ENCODE measurements at places on chromosomes 2 and 18.

DNA sequence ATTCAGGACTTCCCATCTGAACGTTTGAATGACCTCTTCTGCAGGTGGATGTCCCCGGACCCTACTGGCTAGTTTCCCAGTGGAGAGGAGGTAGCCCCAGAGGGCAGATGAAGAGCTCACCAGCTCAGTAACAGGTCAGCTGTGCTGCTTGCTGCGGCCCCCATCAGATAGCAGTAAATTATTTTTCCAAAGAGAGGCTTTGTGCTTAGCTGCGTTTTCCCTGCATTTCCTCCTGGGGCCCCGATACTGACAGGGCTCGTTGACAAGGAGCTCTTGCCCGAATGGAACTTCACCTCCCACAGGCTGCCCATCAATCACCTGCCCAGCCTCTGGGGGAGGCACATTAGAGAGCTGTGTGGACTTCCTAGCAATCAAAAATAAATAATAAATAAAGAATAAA is 185.8 kb downstream of the DOK6 start:
- DNase-seq, result no peak

DNA sequence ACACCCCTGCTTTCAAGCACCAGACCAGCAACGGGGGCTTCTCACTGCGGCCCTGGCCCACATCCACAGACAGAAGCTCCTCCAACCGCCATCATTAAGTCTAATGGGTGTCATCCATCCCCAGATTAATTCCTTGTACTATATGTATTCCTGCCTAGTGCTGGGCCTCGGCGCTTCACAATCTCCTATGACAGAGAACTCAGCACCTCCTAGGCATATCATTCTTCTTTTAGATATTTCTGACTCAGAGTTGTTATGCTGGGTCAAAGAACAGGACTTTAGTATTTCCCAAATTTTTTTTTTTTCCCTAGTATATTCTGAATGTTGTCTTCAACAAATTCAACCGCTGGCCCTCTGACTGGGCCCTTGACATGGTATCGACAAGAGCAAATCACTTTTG is 83.2 kb upstream of the TFCP2L1 start:
- DNase-seq, result no peak

- no peak for DNase-seq
Observed at GRCh38 chr2:12076810-12077209, 330.4 kb downstream of the LPIN1 start.

- no peak for DNase-seq
Observed at GRCh38 chr2:235977445-235977844, 190.7 kb downstream of the GBX2 start.

- no peak for DNase-seq
Observed at GRCh38 chr18:31723990-31724711, 36.5 kb downstream of the SLC25A52 start.

DNA sequence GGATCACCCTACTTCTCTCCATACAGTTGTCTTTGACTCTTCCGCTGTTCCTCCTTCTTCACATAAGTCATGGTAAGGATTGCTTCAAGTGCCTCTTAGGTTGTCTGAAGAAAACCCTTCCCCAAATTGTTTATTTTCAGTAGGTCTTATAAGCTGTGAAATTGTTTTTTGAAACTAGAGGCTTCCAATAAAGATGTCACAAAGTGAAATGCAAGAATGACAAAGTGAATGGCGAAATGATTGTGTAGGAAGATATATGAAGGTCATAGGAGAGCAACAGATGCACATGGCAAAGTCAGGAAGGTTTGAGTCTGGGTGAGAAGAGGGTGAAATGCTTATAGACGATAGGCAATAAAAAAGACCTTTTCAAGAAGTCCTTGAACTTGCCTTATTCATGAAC is 548.8 kb downstream of the PARD3B start:
- DNase-seq, result no peak

- peak; percentile 38 for DNase-seq
Observed at GRCh38 chr2:241271706-241272302, 43.7 kb downstream of the HDLBP start.

DNA sequence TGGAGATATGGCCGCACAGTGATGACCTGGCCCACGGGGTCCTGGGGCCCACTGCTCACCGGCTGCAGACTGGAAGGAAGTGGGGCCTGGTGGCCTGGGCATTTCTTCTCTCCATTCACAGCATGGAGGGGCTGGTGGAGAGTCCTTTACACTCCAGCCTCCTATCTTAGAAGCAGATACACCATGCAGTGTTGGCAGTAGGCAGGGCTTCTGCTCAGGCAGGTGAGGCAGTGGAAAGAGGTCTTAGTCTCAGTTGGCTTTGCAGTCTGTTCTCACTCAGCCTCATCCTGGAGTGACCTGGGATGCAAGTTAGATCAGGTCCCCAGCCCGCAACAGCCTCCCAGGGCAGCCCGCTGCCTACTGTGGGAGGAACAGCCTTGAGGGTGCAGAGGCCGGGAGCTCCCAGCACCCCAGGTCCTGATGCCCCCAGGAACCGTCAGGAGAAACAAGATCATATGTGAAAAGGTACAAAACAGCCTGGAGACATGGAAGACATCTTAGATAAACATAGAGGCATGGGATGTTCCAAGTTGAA is 45.8 kb upstream of the OTOS start:
- DNase-seq, result no peak

- DNase-seq, result no peak
Observed at GRCh38 chr2:19140463-19141208, 217.8 kb downstream of the OSR1 start.

DNA sequence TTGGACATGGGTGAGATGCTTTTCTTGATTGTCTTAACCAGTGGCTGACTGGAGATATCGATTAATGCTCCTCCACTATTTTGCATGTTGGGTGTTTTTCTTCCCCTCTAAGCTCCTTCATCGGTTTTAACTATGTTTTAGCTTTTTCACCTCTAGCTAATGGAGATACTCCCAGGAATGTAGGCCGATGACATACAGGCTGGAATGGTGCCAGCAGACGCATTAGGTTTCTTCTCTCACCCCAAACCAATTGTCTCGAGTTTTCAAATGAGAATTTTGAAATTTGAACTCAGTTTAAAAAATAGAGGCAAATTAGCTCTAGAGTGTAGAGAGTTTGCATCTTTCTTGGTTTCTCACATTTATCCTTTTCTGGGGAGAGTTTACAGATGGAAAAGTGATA is 247.6 kb downstream of the RPRM start:
- no peak for DNase-seq

DNA sequence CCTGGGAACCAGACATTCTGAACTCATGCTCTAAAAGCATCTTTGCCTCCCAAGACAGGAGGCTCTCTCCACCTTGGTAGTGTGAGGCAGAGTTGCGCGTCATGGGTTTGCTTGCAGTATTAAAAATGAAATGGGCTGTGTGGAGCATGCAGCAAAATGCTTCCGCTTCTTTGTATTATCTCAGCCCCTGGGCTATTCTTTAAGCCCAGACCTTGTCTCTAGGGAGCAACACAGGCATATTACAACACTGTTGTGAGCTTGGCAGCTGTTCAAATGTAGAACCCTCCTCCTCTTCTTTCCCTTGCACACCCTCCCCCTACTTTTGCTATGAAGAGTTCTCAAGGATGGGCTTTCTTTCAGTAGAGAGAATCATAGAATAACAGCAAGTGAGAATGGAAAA is 185.1 kb upstream of the LHCGR start:
- no peak for DNase-seq

DNA sequence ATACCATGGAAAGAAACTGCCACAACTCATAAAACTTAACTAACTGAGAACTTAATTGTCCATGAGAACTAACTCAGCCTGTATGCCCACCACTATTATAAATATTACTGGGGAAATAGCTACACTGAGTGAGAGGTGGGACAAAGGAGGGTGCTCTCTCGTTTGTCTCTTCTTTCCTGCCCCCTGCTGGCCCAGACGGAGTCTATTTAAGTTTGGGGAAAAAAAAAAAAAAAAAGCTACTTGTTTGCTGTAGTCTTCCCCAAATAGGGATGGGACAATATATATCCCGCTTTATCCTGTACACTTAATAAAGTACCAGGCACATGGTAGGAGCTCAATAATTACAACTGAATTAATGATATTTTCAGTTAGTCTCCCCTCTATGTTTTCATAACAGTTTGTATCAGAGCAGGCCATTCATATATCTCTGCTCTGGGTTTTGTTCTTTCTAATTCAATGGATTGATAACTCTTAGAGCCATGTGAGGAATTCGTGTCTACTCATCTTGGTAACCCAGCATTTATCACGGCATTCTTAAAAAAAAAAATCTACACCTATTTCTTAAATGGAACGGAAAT is 647.6 kb upstream of the PKDCC start:
- DNase-seq, result no peak

GRCh38 chr2:159508140-159508539 is 108.2 kb downstream of the BAZ2B start:
- DNase-seq, result no peak

DNA sequence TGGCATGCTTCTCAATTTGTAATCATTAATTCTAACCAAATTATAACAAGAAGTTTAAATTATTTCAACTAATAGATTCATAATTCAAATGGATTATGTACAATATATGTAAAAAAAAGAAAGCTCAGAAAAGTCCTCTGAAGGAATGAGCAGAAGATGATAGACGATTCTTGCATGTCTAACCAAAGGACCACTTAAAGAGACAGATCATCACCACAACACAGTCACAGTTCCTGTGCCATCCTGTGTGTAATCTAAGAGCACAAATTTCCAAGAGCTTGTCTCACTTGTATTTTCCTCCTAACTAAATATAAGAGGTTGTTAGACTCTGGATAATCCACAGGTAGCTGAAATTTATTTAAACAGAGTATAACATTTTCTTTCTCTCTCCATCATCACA is 122.3 kb upstream of the CD226 start:
- no peak for DNase-seq

DNA sequence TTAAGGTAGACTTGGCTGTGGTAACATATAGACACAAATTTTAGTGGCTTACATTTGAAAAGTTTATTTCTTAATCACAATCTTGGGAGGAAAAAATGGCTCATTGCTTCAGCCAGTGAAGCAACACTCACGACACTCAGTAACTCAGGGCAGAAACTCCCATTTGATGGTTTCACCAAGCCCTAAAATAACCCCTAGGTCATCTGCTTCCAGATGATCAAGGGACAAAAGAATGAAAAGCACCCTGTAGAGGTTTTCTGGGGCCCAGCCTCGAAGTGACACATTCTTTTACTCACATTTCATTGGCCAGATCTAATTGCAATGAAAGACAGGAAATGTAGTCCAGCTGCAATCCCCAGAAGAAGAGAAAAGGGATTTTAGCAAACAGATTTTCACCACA is 275.9 kb downstream of the TMX3 start:
- DNase-seq, result no peak

- no peak for DNase-seq
Observed at GRCh38 chr18:693466-694187, 18.8 kb downstream of the ENOSF1 start.

GRCh38 chr2:114034742-114035141 is 144.9 kb downstream of the ACTR3 start:
- no peak for DNase-seq

GRCh38 chr2:239700686-239701345 is 300.0 kb upstream of the HDAC4 start:
- DNase-seq, result no peak

DNA sequence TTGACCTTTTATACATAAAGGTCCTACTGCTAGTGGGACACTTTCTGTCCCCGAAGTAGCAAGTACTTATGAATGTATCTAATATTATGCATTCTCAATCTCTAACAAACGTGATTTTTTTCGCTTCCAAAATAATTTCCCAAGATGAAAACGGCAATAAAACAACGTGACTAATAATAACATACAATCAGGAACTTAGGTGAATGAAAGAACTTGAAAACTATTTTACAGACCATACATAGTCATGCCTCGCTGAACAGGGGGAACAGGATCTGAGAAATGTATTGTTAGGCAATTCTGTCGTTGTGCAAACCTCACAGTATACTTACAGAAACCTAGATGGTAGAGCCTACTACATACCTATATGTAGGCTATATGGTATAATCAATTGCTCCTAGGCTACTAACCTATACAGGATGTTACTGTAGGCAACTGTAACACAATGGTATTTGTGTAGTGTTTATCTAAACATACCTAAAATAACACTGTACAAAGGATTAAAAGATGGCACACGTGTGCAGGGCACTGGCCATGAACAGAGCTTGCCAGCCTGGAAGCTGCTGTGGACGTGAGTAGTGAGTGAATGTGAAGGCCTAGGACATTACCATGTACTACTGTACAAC is 2.5 kb downstream of the RTN4 start:
- no peak for DNase-seq

GRCh38 chr2:172339371-172340010 is 87.9 kb upstream of the ITGA6 start:
- DNase-seq, result no peak

DNA sequence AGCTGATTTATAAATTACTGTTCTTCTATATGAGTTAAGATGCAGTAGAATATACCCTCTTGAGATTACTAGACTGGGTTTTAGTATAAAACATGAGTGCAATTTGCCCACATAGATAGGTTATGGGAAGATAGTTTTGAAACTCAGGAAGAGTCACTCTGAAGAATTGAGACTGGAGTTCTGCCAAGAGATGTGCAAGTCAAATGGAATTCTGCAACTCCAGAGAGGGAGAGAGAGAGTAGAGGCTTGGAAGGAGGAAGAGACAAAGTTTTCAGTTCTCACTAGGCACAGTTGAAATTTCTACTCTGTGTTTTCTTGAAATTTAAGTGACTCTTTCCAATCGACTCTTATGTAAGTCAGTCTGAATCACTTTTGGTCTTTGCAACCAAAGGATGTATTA is 878.8 kb downstream of the TSN start:
- no peak for DNase-seq

DNA sequence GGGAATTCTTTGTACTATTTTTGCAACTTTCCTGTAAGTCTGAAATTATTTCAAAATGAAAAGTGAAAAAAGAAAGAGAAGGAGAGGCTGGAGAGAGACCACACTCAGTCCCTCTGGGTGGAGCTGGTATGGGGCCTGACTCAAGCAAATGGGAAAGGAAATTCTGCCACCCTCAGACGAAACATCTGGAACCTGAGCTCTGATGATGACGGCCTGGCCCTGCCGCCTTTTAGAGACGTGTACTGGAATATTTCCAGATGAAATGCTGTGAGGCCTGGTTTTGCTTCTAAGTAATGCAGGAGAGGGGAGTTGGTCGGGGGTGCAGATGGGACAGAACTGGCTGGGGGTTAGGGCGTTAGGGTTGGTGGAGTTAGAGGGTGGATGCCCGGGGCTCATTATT is 57.4 kb upstream of the GLI2 start:
- no peak for DNase-seq

- DNase-seq, result no peak
Observed at GRCh38 chr2:232280341-232280740, 98.2 kb upstream of the ALPP start.
